ENCODE measurements at places on chromosomes 5 and 9. TPM values are rescaled to one million over a fixed set of nuclear protein-coding genes. Genes with fewer than 3 reads are reported as not detected.

Gene LOX
- 193 TPM for total RNA-seq

DNA sequence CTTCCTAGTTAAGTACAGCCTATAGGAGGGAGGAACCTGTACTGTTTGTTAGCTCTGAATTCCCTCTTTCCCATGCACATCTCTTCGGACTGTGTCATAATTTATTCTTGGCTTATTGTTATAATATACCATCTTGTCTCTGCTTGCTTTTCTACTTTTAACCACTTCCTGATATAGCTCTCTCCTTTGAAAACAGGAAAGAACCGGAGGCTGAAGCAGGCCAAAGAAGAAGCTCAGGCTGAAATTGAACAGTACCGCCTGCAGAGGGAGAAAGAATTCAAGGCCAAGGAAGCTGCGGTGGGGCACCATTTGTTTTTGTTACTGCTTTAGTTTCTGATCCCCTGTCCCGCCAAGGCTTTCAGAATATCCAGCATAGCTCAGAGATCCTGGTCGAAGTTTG, 4.8 kb downstream of the ATP6V1G1 start:
- peak; percentile 33 for DNase-seq

Gene FOXD4L3
- not detected for total RNA-seq

- peak; percentile 45 for DNase-seq
Measured at GRCh38 chr9:91086657-91087461, 274.9 kb downstream of the AUH start.

DNA sequence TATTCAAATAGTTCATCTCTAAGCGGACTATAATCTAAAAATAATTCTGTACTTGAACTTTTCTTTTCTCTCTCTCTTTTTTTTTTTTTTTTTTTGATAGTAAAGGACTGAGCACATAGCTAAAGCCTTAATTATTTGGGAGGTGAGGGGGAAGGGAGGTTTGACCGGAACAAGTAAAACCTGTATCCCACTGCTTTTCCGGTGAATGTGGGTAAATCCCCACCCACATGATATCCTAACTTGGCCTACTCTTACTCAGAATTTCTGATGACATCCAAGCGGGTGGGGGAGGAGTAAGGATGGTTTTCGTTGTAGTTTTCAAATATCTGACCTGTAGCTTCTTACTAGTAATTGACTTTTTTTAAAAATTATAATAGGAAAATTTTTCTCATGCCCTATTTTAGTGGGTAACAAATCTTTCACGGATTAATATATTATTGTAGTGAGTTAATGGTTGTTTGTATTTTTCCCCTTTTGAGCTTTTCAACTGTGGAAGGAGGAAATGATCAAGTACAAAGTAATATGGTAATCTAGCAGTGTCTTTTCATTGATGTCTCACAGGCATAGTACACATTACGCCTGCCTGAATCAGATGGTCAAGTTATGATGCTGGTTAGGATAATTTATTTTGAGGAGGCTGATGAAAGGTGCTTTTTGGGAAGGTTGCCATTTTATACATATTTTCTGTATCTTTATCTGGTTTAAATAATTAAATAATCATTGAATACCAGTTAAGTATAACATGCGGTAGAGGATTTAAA, 2.2 kb upstream of the ELL2 start:
- DNase-seq, result no peak

All from fibroblast of the aortic adventitia (primary cell).